Chondrocyte (in vitro differentiated cells): ENCODE measurements at places on chromosomes 3 and 15. TPM values are rescaled to one million over a fixed set of nuclear protein-coding genes. Genes with fewer than 3 reads are reported as not detected.
A peak's percentile ranks its signal among the peaks of the same experiment; 100 is the strongest.

Gene C3orf85
- not detected in 3 replicates for total RNA-seq

Gene GNL3
- 61.5 to 91.9 TPM (median 66.4 TPM) in 3 replicates for total RNA-seq

Gene CGNL1
- total RNA-seq: 4.6 to 7.2 TPM (median 7.1 TPM) in 3 replicates

Gene SERINC4
- not detected in 3 replicates for total RNA-seq

- H3K4me1 ChIP-seq: peaks cover 8% of the 10 kb centered on the region
- DNase-seq: no peak
- H3K27ac ChIP-seq: no peak overlapping the region
- no peaks in the 10 kb centered on the region for H3K36me3 ChIP-seq
- no peak overlapping the region for H3K4me3 ChIP-seq
Observed at GRCh38 chr3:186845756-186846155, 3.2 kb downstream of the ADIPOQ start.

DNA sequence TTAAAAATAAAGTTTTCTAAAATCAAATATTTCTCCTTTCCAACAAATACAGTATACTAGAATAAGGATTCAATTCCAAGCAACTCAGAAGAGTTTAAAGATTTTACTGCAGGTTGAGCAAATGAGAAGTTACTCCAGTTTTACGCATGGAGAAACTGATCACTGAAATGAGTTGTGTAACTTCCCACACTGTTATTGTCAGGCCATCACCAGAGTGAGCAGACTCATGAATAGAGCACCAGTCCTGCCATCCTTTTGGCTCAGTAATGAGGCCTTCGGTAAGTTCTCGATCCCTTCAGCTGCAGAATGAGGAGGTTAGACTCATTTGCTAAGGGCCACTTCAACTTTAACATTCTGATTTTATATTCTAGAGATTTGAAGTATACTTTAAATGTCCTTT lies 48.1 kb downstream of the OSBPL10 start:
- no peak overlapping the region for H3K27ac ChIP-seq
- no peak for DNase-seq
- no peak overlapping the region for H3K4me3 ChIP-seq

- no peaks in the 10 kb centered on the region for H3K36me3 ChIP-seq
- no peak for DNase-seq
- no peak overlapping the region for H3K27ac ChIP-seq
- no peaks in the 10 kb centered on the region for H3K27me3 ChIP-seq
Observed at GRCh38 chr3:146589899-146590508, 15.1 kb downstream of the PLSCR5 start.

DNA sequence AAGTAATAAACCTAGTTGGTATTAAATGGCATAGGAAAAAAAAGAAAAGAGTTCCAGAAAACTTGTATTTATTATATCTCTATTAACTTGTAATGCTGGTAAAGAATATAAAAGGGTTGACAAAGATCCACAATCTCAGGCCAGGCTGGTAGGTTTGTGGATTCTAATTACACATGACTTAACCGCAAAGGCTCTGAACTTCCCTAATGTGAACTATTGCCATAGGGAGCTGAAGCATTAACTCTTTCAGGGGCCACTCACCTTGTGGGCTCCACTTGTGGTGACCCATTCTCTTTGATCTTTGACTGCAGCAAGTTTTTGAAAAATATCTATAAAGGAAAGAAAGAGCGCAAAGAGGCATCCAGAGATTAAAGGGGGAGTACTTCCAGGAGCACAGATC lies 58.5 kb downstream of the NEK10 start:
- H3K4me1 ChIP-seq: peaks cover 28% of the 10 kb centered on the region
- H3K4me3 ChIP-seq: no peak overlapping the region
- H3K27me3 ChIP-seq: no peaks in the 10 kb centered on the region
- H3K27ac ChIP-seq: peak overlapping the region; percentile 80
- H3K36me3 ChIP-seq: peaks cover 6% of the 10 kb centered on the region

GRCh38 chr3:31848911-31849310 lies 132.2 kb downstream of the OSBPL10 start:
- peaks cover 29% of the 10 kb centered on the region for H3K4me1 ChIP-seq
- no peak for DNase-seq
- no peaks in the 10 kb centered on the region for H3K27me3 ChIP-seq
- H3K4me3 ChIP-seq: no peak overlapping the region
- H3K27ac ChIP-seq: no peak overlapping the region
- peaks cover 5% of the 10 kb centered on the region for H3K36me3 ChIP-seq

- peaks cover 9% of the 10 kb centered on the region for H3K4me1 ChIP-seq
- no peak overlapping the region for H3K27ac ChIP-seq
- no peaks in the 10 kb centered on the region for H3K27me3 ChIP-seq
- H3K36me3 ChIP-seq: peaks cover 3% of the 10 kb centered on the region
- H3K4me3 ChIP-seq: no peak overlapping the region
Observed at GRCh38 chr15:32643907-32644445, 2.5 kb downstream of the SCG5 start.

DNA sequence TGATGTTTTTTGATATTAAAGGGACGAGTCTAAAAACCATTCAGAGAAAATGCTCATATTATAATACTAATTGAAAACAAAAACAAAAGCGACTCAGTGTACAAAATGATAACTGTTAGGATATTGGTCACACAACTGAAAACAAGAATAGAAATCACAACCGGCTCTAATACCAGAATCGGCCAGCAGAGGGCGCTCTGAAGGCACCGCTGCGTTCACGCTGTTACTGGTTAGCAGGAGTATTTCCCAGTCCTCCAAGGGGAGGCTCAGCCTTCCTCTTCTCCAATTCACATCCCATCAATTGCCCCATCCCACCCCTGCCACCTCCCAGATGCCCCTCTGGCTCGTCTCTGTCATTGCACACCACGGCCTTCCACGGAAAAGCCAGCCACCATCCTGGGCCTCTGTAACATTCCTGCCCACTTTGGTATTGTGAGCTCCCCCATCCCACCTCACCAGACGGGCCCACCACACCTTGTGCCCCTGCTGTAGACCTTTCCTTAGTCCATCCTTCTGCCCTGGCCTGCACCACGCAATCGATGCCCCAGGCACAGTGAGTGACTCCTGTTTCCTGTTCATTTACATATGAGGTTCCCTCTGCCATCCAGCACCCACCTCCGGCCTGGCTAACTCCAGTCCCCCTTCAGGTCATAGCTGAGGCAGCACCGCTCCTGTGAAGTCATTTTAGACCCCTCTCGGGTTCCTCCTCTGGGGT lies 8.5 kb downstream of the FAM107A start:
- no peak overlapping the region for H3K4me3 ChIP-seq
- H3K27ac ChIP-seq: no peak overlapping the region
- peak; percentile 55 for DNase-seq
- H3K4me1 ChIP-seq: peaks cover 17% of the 10 kb centered on the region

DNA sequence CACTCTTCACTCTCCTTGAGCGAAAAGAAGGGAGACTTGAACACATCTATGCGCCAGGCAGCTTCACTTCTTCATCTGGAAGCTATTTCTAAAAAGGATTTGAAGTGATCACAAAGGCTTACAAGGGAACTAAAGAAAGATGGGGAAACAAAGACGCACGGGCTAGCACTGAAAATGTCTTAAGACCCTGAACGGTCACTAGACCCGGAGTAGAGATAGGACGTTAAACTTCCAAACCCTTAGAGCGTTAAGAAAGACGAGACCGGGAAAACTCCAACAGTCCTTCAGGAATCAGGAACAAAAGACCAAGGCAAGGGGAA lies 47.5 kb upstream of the EPHB3 start:
- no peak overlapping the region for H3K27ac ChIP-seq
- DNase-seq: no peak
- peaks cover 10% of the 10 kb centered on the region for H3K36me3 ChIP-seq
- H3K27me3 ChIP-seq: peaks cover 88% of the 10 kb centered on the region

DNA sequence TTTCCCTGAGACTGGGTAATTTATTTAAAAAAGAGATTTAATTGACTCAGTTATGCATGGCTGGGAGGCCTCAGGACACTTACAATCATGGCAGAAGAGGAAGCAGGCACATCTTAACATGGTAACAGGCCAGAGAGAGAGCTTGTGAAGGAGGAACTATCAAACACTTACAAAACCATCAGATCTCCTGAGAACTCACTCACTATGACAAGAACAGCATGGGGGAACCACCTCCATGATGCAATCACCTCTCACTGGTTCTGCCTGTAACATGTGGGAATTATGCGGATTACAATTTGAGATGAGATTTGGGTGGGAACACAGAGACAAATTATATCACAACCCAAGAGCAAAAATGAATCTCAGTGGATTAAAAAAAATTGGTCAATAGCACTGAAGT lies 416.0 kb upstream of the TMCO5A start:
- no peak overlapping the region for H3K4me3 ChIP-seq
- peaks cover 5% of the 10 kb centered on the region for H3K27me3 ChIP-seq
- H3K27ac ChIP-seq: no peak overlapping the region
- no peaks in the 10 kb centered on the region for H3K4me1 ChIP-seq
- H3K36me3 ChIP-seq: no peaks in the 10 kb centered on the region

DNA sequence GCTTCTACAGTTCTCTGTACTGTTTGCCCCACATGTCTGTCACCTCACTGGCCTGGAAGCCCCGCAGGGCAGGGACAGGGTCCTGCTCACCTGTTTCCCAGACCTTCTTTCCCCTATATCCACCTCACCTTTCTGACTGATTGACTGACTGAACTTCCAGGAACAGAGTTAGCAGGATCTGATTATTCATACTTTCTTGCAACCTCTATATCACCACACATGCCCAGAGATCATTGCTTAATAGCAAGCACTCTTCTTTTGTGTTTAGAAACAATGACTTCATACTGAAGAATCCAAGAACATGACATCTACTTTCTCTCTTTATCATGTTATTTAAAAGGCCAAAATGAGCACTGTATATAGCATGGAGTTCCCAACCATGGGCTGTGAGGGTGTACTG lies 18.0 kb upstream of the CLEC3B start:
- peaks cover 46% of the 10 kb centered on the region for H3K4me1 ChIP-seq
- no peak overlapping the region for H3K27ac ChIP-seq
- H3K27me3 ChIP-seq: no peaks in the 10 kb centered on the region
- H3K36me3 ChIP-seq: peaks cover 32% of the 10 kb centered on the region
- no peak for DNase-seq

DNA sequence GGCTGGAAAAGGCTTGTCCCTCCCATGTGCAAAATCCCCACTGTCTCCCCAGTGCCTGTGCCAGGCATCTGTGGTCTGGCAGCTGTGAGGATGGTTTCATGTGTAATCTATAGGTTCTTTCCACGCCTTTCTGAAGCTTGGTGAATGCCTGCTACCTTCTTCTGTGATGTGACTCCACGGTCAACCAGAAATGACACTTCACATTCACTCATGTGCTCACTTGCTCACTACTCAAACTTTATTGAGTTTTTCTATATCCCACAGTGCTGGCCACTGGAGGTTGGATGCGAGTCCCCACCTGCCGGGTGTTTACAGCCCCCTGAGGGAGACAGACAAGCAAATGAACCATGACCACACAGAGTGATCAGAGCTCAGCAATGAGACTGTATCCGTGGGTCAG lies 27.9 kb upstream of the TLE3 start:
- H3K27me3 ChIP-seq: peaks cover 30% of the 10 kb centered on the region
- DNase-seq: no peak
- no peak overlapping the region for H3K4me3 ChIP-seq
- no peaks in the 10 kb centered on the region for H3K36me3 ChIP-seq
- H3K27ac ChIP-seq: no peak overlapping the region

DNA sequence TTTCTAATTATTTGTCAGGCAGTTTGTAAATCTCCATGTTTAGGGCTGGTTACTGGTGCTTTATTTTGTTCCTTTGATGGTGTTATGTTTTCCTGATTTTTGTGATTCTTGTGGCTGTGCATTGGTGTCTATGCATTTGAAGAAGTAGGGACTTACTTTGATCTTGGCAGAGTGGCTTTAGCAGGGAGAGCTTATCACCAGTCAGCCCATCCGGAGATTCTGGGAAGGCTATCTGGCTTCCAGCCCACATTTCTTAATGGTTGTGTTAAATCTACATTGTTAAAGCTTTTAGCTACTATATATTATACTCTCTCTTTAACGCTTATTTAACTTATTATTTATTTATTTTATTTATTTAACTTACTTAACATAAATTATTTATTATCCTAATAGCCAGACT lies 35.1 kb downstream of the FBXL2 start:
- peaks cover 18% of the 10 kb centered on the region for H3K36me3 ChIP-seq
- DNase-seq: no peak
- H3K4me1 ChIP-seq: peaks cover 12% of the 10 kb centered on the region
- H3K4me3 ChIP-seq: no peak overlapping the region
- no peaks in the 10 kb centered on the region for H3K27me3 ChIP-seq

- H3K27ac ChIP-seq: no peak overlapping the region
- no peak overlapping the region for H3K4me3 ChIP-seq
- no peaks in the 10 kb centered on the region for H3K36me3 ChIP-seq
- no peak for DNase-seq
- peaks cover 2% of the 10 kb centered on the region for H3K27me3 ChIP-seq
- peaks cover 11% of the 10 kb centered on the region for H3K4me1 ChIP-seq
Observed at GRCh38 chr15:29348336-29348914, 78.8 kb upstream of the NSMCE3 start.

- DNase-seq: peak; percentile 84
- no peaks in the 10 kb centered on the region for H3K36me3 ChIP-seq
- H3K4me1 ChIP-seq: peaks cover 13% of the 10 kb centered on the region
- no peaks in the 10 kb centered on the region for H3K27me3 ChIP-seq
- no peak overlapping the region for H3K27ac ChIP-seq
- no peak overlapping the region for H3K4me3 ChIP-seq
Observed at GRCh38 chr15:90889313-90889730, 5.0 kb downstream of the FES start.

GRCh38 chr15:99571299-99571698 lies 5.5 kb downstream of the MEF2A start:
- H3K4me3 ChIP-seq: no peak overlapping the region
- peaks cover 69% of the 10 kb centered on the region for H3K4me1 ChIP-seq
- peaks cover 5% of the 10 kb centered on the region for H3K36me3 ChIP-seq
- peak overlapping the region; percentile 68 for H3K27ac ChIP-seq
- no peak for DNase-seq
- H3K27me3 ChIP-seq: no peaks in the 10 kb centered on the region

GRCh38 chr3:32498252-32498651 lies 4.4 kb downstream of the CMTM6 start:
- no peak overlapping the region for H3K4me3 ChIP-seq
- no peak overlapping the region for H3K27ac ChIP-seq
- peaks cover 26% of the 10 kb centered on the region for H3K4me1 ChIP-seq
- DNase-seq: no peak
- H3K27me3 ChIP-seq: no peaks in the 10 kb centered on the region

DNA sequence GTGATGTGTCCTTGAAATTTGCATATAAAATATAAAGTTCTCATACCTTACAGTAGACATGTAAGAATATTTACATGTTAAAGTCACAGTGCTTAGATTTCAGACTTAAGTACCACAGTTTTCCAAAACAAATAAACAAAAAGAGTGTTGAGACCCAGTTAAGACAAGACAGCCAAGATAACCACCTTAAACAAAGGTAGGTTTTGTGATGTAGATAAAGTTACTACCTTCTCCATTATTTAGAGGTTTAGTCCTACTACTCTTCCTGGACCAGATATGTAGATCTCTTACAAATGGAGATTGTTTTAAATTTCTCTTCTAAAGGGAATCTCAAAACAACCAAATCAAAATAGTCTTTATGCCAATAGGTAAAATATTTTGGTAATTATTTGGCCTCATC lies 15.7 kb downstream of the OR5H15 start:
- H3K4me1 ChIP-seq: no peaks in the 10 kb centered on the region
- no peaks in the 10 kb centered on the region for H3K27me3 ChIP-seq

DNA sequence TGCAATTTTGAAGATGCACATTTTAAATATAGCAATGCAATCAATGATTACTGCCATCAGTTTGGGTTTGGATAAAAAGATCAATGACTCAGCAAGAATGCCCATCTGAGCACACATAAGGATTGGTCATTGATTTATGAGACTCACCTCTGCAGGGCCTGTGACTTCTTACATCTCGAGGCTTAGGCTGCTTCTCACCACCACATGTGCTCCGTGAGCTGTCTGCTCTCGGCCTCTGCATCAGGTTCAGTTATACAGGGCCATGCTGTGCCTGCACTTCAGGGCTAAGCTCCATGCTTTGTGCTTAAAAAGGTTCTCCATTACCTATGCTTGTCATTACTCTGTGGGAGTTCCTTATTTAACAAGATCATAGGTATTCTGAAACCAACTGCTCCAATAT lies 887.5 kb downstream of the DIPK2A start:
- H3K27me3 ChIP-seq: no peaks in the 10 kb centered on the region
- no peaks in the 10 kb centered on the region for H3K4me1 ChIP-seq
- H3K27ac ChIP-seq: no peak overlapping the region
- no peak overlapping the region for H3K4me3 ChIP-seq
- H3K36me3 ChIP-seq: no peaks in the 10 kb centered on the region
